Dermis blood vessel endothelial cell (primary cell): ENCODE measurements at places on chromosomes 1 and 21.

- no peak for DNase-seq
Measured at GRCh38 chr1:186152227-186152619, 222.8 kb downstream of the TPR start.

GRCh38 chr1:208169081-208169879 is 74.9 kb downstream of the PLXNA2 start:
- no peak for DNase-seq

- DNase-seq = peak; percentile 92
Measured at GRCh38 chr1:227351443-227351842, 33.2 kb upstream of the CDC42BPA start.

DNA sequence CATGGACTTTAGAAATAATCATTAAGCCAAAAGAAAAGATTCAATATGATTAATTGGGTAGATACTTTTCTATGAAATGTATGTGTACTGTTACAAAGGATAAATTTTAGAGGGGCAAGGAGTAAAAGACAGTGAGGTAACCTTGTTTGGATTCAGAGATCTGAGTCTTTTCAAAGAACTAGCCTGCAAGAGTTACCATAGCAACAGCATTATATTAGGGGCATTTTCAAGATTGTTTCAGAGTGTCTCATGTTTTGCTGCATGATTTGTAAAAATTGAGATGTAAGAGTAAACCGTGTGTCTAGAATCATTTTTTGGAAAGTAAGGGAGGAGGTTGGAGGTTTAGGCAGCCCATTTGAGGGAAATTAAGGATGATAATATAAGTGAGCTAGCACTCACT is 70.6 kb upstream of the KIAA1614 start:
- DNase-seq = peak; percentile 10

DNA sequence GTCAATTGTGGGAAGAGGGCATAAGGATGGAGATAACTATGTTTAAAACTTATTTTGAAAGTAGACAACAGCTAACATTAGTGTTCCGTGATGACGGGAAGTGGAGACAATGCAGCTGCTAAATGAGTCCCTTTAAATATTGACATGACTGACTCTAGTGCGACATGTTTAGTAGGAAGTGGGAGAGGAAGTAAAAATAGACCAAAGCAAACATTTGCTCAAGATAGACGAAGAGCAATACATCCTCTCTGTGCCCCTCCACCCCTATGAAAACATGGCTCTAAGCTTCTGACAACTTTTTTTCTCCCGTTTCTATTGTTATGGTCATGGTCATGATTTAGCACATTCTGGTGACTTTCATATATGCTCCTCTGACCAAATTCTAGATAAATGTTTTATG is 60.0 kb upstream of the HMCN1 start:
- peak; percentile 58 for DNase-seq

DNA sequence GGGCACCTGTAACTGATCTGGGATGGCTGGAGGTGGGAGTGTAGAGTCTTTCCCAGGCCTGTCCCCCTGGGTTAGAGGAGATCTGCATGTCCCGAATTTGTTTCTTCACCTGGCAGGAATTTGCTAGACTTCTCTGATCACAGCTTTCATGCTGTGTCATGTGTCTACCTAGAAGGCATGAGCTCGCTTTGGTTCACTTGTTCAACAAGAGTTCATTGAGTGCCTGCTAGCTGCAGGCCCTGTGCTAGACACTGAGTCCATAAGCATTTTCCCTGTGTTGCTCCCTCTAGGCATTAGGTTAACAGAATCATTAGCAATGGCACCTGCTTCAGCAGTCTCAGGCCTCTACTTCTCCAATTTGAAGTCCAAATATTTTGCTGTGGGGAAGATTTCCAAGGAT is 101.6 kb downstream of the MTR start:
- no peak for DNase-seq

DNA sequence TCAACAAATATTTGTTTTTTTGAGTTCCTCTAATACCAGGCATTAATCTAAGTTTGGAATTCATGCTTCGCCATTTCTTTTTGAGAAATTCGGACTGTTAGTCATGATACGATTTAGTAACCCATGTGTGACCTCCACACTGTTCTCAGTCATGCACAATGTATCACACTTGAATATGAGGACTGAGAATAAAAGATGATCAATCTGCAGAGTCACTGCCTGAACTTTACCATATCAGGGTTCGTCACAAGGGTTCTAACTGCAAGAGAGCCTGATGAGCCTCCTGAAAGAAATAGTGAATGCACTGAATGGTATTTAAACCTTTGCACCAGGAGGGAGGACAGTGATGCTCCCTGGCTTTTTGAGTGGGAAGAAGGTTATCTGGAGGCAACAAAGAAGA is 10.9 kb upstream of the FASLG start:
- DNase-seq = no peak

DNA sequence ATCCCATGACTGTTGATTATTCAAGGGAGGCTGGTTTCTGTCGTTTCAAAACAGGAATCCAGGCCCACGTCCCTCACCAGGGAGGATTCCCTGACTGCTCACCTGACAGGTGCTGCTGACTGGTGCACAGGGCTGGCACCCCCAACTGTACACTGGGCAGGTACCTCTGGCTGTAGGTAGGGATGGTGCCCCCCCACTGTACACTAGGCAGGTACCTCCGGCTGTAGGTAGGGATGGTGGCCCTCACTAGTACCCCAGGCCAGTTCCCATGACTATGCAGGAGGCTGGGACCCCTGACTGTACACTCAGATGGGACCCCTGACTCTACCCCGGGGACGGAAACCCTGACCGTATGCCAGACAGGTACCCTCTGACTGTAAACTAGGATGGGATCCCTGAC is 33.6 kb upstream of the PDE9A start:
- no peak for DNase-seq

DNA sequence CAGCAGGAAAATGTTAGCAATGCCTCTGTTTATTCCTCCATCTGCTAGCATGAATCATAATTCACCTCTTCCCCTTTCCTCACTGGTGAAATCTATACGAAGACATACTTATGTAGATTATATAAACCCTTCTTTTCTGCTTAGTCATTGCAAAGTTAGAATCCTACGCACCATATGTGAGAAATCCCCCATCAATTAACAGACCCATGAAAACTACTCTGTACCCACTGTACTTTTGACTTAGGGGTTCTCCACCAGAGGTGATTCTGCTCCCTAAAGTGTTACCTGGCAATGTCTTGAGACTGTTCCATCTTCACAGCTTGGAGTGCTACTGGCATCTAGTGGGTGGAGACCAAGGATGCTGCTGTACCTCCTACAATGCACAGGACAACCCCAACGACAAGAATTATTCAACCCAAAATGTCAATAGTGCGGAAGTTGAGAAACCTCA is 49.6 kb upstream of the KCTD3 start:
- peak; percentile 43 for DNase-seq

DNA sequence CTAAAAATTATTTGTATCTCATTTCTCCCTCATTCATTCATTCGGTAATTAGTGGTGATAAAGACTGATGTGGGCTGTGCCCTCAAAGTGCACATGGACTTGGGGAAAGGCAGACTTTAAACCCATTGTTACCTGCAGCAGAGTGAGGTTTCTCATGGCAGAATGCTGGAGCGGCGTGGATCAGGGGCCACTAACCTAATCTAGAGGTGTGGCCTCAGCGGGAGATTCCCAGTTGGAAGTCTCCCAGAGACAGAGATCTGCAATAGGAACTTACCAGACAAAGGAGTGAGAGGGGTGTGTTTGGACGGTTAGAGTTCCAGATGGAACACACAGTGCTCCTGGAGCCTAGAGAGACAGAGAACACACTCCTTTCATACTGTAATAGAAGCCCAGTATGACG is 73.5 kb downstream of the VPS26C start:
- DNase-seq = no peak

DNA sequence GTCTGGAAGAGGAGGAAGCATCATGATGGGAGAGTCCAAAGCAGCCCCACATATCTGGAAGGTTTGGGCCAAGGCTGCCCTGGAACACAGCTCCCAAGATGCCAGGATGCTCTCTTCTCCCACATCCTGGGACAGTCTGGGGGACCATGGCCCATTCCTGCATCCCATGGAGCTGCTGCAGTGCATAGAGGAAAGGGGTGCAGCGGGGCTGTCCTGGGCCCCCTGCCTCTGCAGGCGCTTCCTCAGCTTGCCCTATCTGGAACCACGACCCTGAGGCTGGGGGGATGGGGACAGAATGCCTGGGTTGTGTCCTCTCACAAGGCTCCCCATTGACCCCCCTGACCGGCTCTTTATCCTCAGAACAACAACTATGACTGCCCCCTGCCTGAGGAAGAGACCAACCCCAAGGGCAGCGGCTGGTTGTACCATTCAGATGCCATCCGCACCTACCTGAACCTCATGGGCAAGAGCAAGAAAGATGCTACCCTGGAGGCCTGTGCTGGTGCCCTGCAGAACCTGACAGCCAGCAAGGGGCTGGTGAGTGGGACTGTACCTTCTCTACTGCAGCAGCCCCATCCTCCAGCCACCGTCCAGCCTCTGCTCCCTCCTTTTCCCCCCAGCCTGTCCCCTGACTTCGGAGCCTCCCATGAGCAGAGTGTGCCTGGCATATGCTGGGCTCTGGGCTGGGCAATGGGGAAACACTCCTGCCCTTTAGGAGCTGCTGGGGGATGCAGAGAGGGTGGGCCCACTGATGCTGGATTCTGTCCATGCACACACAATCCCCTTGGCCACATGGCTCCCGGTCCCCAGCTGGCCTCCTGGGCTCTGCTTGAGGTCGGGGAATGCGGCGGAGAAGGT is 39.6 kb downstream of the PKP1 start:
- no peak for DNase-seq

DNA sequence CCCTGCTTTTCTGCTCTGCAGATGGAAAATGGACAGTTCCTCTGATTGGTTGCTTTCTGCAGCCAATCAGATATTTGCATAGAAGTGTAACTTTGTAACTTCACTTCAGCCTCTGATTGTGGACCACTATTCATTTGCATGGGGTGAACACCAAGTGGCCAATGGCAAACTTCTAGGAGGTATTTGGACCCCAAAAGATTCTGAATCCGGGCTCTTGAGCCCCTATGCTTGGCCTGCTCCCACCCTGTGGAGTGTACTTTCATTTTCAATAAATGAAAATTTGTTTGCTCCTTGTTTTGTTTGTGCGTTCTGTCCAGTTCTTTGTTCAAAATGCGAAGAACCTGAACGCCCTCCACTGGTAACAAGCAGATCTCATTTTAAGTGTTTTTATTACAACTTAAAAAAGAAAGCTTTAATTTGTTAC is 6.4 kb upstream of the GSTM4 start:
- DNase-seq = peak; percentile 59

GRCh38 chr21:16169102-16169511 is 439.3 kb downstream of the USP25 start:
- no peak for DNase-seq

DNA sequence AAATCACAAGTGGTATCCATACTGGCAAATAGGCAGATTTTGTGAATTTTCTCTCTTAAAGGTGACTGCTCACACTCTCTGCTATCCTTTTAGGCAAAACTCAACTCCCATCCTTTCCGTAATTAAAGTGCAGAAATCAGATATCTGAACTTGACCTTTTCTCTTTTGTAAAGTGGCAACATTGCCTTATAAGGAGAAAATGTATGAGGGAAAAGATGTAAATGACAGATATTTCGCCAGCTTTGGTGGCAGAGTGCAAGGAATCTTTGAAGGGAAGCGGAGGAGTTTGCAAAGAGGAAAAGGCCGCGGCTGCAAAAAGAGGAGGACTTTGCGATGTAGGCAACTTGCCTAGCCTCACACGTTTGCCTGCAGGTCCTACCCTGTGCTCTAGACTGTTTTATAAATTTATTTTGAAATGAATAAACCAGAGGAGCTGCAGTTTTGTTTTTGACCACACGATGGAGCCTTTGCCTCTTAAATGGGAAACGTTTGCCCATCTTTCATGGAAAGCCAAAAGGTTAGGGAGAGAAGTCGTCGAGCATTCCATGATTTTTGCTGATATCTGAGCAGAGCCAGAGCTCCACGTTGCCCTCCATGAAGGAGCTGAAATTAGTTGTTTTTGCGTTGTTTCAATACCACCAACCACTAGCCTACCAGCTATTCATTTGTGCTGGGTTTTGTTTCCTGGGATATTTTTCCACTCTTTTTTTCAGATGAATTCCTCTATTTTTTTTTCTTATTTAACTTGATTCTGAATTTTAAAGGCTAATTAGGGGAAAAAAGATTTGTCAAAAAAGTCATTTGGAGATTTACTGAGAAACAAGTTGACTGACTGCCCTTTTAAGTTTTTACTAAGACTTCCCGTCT is 242.3 kb downstream of the LMX1A start:
- peak; percentile 64 for DNase-seq

DNA sequence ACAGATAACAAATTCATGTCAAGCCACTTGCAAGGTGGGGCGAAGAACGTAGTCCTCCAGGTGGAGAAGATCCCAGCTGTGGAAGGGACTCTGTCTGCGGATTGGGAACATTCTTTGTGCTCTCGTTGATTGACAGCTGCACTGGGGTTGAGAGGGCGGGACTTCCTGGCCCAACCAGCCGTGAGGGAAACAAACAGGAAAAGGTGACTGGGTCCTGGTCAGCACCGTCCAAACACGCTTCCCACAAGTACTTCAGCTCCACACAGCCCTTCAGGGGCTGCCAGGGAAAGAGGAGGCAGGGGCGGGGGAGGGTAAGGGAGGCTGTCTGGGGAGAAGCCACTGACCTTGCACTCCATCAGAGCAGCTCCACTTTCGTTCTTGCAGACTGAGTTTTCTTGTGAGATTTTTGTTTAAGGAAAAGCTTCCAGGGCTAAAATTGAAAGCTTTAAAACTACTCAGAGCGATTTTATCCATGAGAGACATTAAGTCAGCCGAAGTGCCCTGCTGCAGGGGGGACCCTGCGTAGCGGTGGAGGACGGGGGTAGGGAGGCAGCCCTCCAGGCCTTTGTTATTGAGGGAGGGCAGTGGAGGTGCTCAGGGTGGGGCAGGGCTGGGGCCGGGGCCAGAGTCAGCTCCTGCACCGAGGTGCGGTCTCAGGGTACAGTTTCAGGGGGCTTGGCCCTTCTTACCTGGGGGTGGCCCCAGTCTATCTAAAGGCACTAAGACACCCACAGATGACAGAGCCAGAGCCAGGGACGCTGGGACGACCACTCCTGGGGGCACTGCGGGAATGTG is 21.6 kb upstream of the STUM start:
- DNase-seq = peak; percentile 69

DNA sequence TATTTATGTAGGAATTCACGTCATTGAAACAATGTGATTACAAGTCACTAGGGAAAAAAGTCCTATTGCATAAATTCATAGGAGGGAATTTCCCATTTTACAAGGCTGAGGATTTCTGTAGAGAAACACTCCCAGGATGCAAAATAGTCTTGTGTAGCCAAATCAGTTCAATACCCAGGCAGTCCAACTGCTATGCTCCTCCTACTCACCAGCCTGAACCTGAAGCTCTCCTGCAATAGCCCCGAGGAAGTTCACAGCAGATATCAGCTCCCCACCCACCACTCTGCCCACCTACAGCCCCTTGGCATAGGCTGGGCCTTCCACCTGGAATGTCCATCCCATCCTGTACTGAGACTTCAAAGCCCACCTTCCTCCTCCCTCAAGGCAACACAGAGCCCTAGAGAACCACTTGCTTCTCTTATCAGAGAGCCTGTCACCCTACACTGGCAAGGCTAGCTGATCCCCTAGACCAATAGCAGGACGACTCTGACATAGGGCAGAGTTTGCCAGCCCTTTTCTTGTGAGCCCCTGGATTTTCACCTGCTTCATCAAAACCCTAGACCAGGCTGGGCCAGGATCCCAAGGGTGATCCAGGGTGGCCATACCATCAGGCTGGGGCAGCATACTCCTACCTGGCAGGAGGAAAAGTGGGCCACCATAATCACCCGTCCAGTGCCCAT is 1.5 kb downstream of the LSS start:
- DNase-seq = peak; percentile 25

- DNase-seq = no peak
Measured at GRCh38 chr1:239677362-239677761, 291.0 kb downstream of the CHRM3 start.

GRCh38 chr1:36411674-36412648 is 14.3 kb upstream of the LSM10 start:
- peak; percentile 60 for DNase-seq

- no peak for DNase-seq
Measured at GRCh38 chr1:36151845-36152203, 2.5 kb upstream of the TRAPPC3 start.
